ENCODE measurements at places on chromosomes 11 and 22.

GRCh38 chr11:289398-289711, 429 bp downstream of the PGGHG start:
- DNase-seq = no peak

GRCh38 chr22:28822930-28823551, 22.7 kb upstream of the XBP1 start:
- DNase-seq = no peak

DNA sequence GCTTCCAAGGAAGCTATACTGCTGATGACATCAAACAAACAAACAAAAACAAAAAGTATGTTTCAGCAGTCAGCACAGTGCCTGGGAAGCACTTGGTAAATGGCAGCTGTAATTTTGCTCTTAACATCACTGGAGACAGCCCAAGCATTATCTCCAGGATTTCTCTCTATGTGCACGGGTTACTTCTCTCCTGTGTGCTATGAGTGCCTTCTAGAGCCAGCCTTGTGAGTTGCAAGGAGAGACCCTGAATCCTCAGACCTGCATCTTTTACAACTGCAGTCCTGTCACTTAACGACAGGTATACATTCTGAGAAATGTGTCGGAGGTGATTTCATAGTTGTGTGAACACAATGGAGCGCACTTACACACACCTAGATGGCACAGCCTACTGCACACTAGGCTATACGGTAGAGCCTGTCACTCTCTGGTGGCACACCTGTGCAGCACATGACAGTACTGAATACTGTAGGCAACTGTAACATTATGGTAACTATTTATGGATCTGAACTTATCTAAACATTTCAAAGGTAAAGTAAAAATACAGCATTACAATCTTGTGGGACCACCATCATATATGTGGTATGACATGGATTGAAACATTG, 662.5 kb upstream of the B3GAT1 start:
- DNase-seq = no peak

GRCh38 chr11:9868641-9869040, 204.8 kb downstream of the SWAP70 start:
- no peak for DNase-seq

GRCh38 chr11:42589286-42589685, 722.5 kb upstream of the API5 start:
- no peak for DNase-seq

All from SJSA1 (cell line).